Stimulated activated CD8-positive, alpha-beta memory T cell treated with anti-CD3 and anti-CD28 coated beads, Interleukin-4, amount 100 ng/mL, for 48 hours (primary cell): ENCODE measurements at places on chromosomes 16 and 17.
A peak's percentile ranks its signal among the peaks of the same experiment; 100 is the strongest.

- DNase-seq = no peak
Observed at GRCh38 chr17:372157-373152, 19.8 kb upstream of the RPH3AL start.

DNA sequence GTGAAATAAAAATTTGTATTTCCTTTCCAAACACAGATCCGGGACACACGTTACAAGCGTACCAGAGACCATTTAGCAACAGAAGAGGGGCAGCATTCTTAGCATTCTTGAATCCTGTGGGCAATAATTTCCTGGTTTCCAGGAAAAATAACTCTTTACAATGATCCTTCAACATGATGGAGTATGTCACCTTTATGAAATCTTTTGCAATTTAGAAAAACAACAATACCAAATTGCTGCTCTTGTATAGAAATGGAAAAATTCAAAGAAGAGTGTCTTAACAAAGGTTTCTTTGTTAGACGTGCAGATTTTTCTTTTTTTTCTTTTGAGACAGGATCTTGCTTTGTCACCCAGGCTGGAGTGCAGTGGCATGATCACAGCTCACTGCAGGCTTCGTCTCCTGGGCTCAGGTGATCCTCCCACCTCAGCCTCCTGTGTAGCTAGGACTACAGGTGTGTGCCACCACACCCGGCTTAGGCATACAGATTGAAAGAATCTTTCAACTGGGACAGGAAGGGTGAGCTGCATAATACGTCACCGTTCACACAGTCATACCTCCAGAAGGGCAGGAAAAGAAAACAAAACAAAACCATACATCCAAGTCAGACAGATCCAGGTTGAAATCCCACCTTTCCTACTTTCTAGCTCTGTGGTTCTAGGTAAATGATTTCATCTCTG lies 10.8 kb upstream of the GCSH start:
- no peak for DNase-seq

DNA sequence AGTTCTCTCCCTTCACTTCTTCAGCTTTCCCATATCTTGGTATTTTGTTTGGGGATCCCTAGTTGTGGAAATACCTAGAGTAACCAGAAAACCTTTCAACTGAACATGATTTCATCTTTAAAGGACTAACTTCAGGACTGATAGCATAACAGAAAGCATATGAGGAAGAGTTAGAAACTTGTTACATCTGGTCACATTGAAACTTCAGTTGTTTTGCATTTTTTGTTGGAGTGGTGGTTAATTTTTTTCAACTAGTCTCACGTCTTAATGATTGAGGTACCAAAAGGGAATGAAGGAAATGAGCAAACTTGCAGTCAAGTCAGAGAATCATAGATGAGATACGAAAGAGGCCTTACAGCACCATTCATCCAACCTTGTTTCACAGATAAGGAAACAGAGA lies 49.6 kb downstream of the TANGO6 start:
- DNase-seq = no peak

- no peak for DNase-seq
Observed at GRCh38 chr17:36133602-36134236, 30.1 kb downstream of the CCL4 start.

- DNase-seq = no peak
Observed at GRCh38 chr17:3885970-3886369, 6.9 kb downstream of the CAMKK1 start.

- DNase-seq = peak; percentile 80
Observed at GRCh38 chr17:45131616-45132319, 547 bp downstream of the PLCD3 start.

- no peak for DNase-seq
Observed at GRCh38 chr16:17417740-17418139, 53.0 kb downstream of the XYLT1 start.

- no peak for DNase-seq
Observed at GRCh38 chr17:8105957-8106398, 12.3 kb downstream of the ALOXE3 start.

DNA sequence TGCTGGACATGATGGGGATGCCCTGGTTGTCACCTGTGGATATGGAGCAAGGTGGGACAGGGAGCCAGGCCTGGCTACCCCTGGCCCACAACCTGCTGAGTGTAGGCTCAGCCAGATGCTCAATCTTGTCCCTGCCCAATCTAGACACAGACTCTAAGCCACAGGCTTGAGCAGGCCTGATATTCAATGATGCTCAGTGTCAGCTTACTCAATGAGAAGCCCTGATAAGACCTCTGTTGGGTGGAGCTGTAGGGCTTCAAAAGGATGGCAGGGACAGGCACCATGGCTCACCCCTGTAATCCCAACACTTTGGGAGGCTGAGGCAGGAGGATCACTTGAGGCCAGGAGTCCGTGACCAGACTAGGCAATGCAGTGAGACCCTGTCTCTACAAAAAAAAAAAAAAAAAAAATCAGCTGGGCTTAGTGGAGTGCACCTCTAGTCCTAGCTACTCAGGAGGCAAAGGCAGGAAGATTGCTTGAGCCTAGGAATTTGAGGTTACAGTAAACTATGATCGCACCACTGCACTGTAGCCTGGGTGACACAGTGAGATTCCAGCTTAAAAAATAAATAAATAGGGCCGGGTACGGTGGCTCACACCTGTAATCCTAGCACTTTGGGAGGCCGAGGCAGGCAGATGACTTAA lies 3.4 kb downstream of the LCAT start:
- no peak for DNase-seq

- no peak for DNase-seq
Observed at GRCh38 chr16:58198803-58199411, 1.0 kb upstream of the CSNK2A2 start.

GRCh38 chr17:41057547-41057946 lies 2.4 kb downstream of the KRTAP2-3 start:
- DNase-seq = no peak

GRCh38 chr17:46125831-46126230 lies 67.4 kb downstream of the KANSL1 start:
- no peak for DNase-seq

GRCh38 chr17:60137731-60138130 lies 12.0 kb upstream of the CA4 start:
- DNase-seq = no peak

- no peak for DNase-seq
Observed at GRCh38 chr16:54402270-54402669, 115.7 kb upstream of the IRX3 start.

GRCh38 chr16:85420501-85421337 lies 192.4 kb upstream of the GSE1 start:
- peak; percentile 90 for DNase-seq

- no peak for DNase-seq
Observed at GRCh38 chr16:55597928-55598327, 31.4 kb downstream of the CAPNS2 start.

DNA sequence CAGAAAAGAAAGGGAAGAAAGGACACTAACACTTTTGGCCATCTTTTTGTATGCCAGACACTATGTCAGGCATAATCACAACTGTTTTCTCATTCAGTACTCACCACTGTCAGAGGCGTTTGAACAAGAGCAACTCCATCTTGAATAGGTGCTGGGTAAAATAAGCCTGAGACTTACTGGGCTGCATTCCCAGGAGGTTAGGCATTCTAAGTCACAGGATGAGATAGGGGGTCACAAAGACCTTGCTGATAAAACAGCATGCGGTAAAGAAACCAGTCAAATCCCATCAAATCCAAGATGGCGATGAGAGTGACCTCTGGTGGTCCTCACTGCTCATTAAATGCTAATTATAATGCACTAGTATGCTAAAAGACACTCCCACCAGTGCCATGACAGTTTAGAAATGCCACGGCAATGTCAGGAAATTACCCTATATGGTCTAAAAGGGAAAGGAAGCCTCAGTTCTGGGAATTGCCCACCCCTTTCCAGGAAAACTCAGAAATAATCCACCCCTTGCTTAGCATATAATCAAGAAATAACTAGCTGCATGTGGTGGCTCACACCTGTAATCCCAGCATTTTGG lies 14.9 kb upstream of the LYRM9 start:
- DNase-seq = no peak

GRCh38 chr17:61486135-61487120 lies 34.2 kb downstream of the TBX4 start:
- DNase-seq = no peak

- DNase-seq = no peak
Observed at GRCh38 chr17:39236981-39237441, 11.3 kb upstream of the STAC2 start.

DNA sequence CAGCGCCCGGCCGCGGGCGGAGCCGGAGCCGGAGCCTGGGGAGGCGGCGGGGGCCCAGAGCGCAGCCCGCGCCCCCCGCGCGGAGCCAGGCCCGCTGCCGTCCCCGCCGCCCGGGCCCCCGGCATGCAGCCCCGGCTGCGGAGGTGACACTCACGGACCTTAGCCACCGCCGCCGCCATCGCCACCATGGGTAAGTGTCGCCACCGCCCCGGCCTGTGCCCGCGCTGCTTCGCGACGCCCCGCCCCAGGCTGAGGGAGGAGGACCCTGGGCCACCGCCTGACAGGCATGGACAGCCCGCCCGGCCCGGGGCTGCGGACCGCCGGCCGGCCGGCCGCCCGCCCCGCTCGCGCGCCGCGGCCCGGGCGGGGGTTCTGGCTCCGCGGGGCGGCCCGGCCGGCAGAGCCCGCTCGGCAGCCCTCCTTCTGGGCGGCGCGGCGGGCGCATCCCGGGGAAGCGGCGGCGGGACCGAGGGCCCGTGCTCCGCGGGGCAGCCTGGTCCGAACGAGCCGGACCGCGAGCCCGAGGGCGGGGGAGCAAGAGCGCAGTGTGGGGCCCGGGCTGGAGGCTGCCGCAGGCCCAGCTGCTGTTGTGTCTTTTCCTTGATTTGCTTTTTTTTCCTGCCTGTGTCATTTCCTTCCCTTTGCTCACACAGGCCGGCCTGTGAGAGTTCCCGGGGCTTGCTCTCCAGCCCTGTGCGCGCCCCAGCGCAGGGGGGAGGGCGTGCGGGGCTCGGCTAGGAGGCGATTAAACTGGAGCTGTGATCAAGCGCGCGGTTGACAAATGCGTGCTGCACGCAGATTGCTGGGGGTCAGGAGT lies 565 bp downstream of the MAP3K3 start:
- peak; percentile 74 for DNase-seq

DNA sequence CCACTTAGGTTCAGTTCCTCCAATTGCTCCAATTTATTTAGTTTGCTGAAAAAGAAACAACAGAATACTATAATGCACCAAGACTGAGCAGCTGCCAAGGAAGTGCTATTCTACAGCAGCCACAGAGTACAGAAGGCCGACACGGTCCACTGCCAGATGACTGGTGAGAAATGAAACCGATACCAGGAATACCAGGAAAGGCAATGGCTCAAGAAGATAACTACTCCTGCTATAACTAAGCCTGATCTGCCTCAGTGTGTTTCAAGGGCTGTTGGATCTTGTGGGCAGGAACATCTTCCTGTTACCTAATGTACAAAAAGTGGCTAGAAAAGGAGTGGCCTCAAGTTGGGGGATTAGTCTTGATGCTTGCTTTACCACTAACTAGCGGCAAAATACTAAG lies 32.8 kb downstream of the MARVELD3 start:
- no peak for DNase-seq

- peak; percentile 32 for DNase-seq
Observed at GRCh38 chr17:79835953-79836509, 3.2 kb downstream of the CBX4 start.

DNA sequence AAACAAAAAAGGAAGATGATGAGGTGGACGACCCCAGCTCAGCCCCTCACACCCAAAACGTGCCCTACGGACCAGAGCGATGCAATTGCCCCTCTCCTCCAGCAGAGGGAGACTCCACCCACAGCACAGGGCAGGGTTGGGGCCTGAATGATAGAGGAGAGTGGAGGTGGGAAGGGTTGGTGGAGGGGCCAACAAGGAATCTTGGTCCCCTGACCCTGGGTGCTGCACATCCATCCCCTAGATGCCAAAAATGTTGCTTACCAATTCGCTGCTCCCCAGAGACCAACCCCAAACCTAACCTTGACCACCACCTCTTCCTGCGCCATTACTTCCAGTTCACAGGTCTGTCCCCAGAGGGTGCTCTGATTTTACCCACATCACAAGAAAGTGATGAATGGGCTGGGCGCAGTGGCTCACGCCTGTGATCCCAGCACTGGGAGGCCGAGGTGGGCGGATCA lies 12.9 kb downstream of the P2RX5 start:
- DNase-seq = peak; percentile 74

GRCh38 chr16:75599452-75600277 lies 23.4 kb downstream of the ADAT1 start:
- DNase-seq = no peak

- no peak for DNase-seq
Observed at GRCh38 chr17:4733073-4733531, 1.9 kb downstream of the MED11 start.

GRCh38 chr16:51773071-51773890 lies 622.2 kb upstream of the SALL1 start:
- no peak for DNase-seq

- DNase-seq = no peak
Observed at GRCh38 chr16:21071741-21072140, 78.9 kb downstream of the DNAH3 start.

DNA sequence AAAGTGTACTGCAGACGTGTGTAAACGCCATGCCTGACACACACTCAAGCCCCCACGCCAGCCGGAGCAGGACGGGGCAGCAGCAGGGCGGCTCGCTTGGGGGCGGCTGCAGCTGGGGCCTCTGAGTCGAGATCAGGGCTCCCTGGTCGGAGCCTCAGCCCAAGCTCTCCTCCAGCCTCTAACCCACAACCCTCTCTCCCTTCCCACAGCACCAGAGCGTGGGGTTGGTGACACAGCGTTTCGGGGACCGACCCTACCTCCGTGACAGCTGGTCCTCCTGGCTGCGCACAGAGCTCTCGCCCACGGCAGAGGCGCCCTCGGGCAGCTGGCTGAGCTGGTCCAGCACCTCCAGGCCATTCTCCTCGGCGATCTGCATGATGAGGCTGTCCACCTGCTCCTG lies 11.2 kb downstream of the CHMP1A start:
- DNase-seq = no peak

DNA sequence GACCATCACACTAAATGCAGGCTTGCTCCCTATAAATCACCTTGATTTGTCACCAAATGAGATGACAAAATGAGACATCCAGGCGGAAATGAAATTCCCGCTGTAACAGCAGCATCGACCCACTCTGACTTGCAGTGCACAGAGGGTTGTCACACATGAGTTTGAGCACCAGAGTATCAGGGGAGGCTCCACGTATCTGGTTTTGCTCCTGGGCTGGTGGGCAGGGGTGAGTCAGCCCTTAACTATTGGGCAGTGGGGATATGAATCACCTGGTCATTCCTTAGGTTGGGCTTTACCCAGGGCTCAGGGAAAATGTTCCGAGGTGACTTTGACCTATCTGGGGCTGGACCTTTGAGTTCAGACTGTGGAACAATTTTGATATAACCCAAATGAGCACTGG lies 245.2 kb upstream of the CCL2 start:
- DNase-seq = no peak

GRCh38 chr16:49634235-49635008 lies 221.5 kb downstream of the ZNF423 start:
- no peak for DNase-seq

DNA sequence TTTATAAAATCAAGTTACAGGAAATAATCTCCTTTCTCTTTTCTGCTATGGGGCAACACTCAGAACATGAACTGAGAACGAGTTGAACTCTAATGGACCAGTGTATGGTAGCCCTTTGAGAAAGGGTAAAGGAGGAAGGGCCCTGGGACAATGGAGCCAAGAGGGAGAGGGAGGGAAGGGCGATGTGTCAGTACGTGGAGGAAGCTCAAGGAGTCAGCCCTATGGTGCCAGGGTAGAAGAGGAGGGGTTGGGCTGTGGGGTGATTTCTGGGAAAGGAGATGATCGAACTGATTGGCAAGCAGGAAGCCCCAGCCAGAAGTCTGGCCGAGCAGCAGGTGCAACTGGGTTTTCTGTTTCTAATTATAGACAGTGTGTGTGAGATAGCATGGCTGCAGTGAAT lies 4.3 kb upstream of the WIPI1 start:
- DNase-seq = peak; percentile 67

GRCh38 chr16:6341981-6342380 lies 990.7 kb upstream of the RBFOX1 start:
- DNase-seq = no peak
